Fibroblast of upper back skin (primary cell): ENCODE measurements at places on chromosomes 3 and 15.

DNA sequence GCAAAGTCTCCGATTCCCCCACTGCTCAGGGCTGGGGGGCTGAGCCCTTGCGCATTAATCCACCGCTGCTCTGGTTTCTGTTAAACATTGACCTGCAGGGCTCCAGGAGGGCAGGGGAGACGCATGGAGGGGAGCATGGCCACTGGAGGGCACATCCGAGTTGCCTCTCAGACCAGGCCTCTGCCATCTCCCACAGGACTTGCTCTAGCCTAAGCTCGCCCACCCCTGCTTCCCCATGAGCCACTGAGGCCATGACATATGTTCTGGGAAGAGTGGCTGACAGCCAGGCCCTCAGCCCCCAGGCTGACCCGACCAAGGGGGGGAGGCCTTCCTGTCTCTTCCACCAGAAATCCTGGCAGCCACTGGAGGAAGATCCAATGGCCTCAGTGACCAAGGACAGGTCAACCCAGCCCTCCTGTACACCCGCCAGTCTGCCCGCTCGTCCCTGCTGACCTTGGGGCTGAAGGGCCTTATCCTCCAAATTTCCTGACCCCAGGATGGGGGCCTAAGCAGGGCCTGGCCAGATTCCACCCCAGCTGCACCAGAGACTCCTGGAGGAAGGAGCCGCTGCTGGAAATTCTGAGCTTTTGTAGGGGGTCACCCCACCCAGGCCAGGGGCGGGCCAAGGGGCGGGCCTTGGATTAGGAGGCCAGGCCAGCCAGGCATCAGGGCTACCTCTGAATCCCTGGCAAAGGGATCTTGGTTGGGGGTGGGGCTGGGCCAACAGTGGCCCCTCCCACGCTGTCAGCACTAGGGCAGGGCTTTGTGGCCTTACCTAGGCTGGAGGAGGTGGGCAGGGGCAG lies at the start of gene HYAL1:
HYAL1 (minus strand) TSS at position 562 of the 803 bp plus-strand sequence. CDS start 618 bp downstream, outside the sequence.
- no peak for DNase-seq

- no peak for DNase-seq
Measured at GRCh38 chr3:120064641-120065040, 29.6 kb downstream of the GSK3B start.

- DNase-seq, result peak; percentile 74
Measured at GRCh38 chr3:99789011-99789721, 28.5 kb upstream of the CMSS1 start.

DNA sequence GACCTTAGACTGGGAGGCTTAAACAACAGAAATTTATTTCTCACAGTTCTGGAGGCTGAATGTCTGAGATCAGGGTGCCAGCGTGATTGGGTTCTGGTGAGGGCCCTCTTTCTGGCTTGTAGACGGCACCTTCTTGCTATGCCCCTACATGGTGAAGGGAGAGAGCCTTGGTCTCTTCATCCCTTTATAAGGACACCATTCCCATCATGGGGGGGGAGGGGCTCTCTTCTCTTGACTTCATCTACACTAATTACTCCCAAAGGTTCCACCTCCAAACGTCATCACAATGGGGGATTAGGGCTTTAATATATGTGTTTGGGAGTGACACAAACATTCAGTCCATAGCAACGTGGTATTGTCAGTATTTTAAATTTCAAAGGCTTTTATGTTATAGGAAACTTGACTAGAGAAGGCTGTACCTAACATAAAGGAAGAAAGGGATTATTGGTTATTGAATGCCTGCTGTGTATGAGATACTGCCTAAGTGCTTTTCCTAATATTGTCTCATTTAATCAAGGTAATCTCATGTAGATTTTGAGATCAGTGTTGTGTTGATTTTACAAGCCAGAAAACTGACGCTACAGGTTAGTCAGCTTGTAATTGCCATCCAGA lies 20.9 kb downstream of the SYN2 start:
- DNase-seq, result no peak

- DNase-seq, result peak; percentile 69
Measured at GRCh38 chr3:177777699-177778098, 580.4 kb upstream of the TBL1XR1 start.

- no peak for DNase-seq
Measured at GRCh38 chr3:30778933-30779332, 115.5 kb downstream of the GADL1 start.

DNA sequence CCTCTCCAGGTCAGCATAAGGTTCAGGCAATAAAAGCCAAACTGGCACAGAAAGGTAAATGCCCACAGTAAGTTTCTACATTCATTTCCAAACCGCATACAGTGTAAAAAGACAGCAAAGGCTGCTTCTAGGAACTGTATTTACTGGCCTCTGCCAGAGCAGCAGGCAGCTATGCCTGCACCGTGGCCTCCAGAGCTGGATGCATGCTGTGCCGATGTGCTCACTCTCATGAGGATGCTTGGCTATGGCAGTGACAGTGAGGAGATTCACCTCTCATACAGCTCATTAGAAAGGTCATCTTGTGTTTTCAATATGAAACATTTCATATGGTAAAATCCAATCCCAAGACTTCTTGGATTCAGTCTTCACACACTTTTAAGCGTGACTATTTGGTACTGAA lies 50.3 kb downstream of the UBP1 start:
- no peak for DNase-seq

- no peak for DNase-seq
Measured at GRCh38 chr3:194072097-194072428, 63.9 kb upstream of the HES1 start.
